RWPE2 (cell line): ENCODE measurements at places on chromosomes 11 and 22.

- DNase-seq, result no peak
Observed at GRCh38 chr11:72834905-72835304, 20.7 kb downstream of the ATG16L2 start.

DNA sequence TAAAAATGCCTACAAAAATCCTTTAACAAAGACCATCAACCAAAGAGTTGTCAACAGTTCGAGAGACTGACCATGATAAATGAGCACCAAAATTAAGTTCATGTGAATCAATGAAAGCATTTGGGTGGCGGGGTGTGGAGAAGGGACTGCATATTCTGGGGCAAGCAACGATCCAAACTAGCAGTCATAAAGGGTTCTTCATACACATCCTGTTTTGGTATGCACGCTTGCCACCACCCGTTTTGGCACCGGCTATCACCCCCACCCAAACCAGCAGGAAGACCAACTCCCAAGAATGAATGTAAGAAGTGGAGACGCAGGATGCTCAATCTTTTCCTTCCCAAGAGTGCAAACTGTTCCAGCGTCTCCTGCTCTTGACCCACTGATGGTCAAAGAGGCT lies 80.8 kb downstream of the SGSM3 start:
- no peak for DNase-seq

GRCh38 chr11:94740083-94741021 lies 27.8 kb upstream of the AMOTL1 start:
- DNase-seq, result no peak

- no peak for DNase-seq
Observed at GRCh38 chr11:80650966-80651365, 1210.1 kb upstream of the TENM4 start.

- no peak for DNase-seq
Observed at GRCh38 chr11:72606748-72607468, 67.3 kb downstream of the PDE2A start.

GRCh38 chr22:47230741-47231140 lies 468.3 kb downstream of the TBC1D22A start:
- DNase-seq, result no peak

- no peak for DNase-seq
Observed at GRCh38 chr11:1353383-1354124, 36.2 kb upstream of the BRSK2 start.

DNA sequence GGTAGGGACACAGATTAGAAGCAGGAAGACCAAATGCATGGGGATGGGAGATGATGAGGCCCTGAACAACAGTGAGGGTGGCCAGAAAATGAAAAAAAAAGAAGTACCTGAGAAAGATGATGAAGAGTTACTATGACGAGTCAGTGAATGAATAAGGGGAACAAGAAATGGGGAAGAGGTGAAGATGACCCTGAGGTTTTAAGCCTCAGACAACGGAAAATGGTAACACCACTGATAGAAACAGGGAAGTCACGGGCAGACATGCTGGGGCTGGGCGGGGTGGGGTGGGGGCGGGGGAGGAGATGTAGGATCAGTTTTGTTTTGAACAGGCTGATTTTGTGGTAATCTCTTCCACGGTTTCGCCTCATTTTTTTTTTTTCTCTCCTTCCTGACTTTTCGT lies 205.1 kb upstream of the CADM1 start:
- no peak for DNase-seq

DNA sequence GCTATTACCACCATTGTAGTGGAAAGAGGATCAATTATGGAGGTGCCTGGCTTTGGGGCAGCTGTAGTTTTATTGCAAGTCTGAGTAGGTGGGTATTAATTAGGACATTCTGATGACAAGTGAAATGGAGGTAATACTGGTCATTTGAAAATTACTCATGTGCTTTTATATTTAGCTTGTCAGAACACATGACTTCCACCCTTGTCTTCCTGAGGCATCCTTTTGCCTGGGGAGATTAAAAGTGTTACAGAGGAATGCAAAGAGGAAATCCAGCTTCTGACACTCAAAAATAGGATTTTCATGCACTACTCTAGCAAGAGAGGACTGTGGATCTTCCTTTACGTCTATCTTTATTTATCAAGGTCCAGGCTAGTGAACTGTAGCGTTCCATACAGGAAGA lies 44.7 kb upstream of the CAPRIN1 start:
- no peak for DNase-seq

GRCh38 chr11:66268952-66269905 lies 790 bp downstream of the RAB1B start:
- peak; percentile 42 for DNase-seq

DNA sequence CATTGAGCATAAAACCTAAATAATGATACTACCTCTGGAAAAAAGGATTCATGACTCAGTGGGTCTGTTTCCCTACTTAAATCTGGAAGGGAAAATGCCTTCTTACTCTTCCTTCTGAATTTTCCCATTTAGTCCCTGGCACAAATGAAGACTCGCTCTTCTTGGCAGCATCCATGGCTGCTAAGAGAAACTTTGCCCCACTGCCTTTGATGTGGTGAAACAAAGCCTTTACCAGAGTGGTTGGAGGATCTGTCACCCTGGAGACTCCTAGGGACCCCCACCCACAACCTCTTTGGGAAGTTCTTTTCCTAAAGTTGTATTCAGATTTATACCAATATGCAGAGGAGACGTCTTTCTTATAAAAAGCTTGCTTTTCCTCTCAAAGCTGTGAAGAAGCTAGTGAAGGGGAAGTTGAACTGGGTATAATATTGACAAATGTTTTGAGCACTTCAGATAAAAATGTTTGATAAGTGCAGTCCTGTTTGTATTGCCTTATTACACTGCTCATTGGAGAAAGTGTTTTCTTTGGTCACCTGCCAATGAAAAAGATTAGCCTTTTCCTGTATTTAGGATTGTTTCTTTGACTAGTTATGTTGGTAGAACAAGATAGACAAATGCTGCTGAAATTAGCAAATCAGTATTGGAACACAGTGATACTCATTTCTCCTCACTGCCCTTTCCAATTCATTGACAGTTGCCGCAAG lies 77.3 kb downstream of the ARFGAP2 start:
- no peak for DNase-seq

GRCh38 chr11:41085123-41085522 lies 374.3 kb downstream of the LRRC4C start:
- no peak for DNase-seq

DNA sequence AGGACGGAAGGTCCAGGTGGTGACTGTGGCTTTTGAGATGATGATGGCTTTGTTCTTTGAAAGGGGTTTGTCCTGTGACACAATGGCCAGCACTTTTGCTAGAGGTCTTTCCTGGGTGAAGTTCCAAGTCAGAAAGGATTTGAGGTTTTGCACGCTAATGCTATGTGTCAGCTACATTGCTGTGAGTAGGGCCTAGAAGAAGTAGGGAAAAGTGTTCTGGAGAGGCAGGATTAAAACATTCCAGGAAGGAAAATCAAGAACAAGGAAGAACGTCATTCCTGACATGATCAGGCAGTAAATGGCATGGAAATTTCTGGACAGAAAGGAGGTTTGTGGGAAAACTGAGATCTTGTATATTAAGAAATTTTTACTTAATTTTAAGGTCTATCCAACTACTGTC lies 290.7 kb downstream of the NTM start:
- no peak for DNase-seq

DNA sequence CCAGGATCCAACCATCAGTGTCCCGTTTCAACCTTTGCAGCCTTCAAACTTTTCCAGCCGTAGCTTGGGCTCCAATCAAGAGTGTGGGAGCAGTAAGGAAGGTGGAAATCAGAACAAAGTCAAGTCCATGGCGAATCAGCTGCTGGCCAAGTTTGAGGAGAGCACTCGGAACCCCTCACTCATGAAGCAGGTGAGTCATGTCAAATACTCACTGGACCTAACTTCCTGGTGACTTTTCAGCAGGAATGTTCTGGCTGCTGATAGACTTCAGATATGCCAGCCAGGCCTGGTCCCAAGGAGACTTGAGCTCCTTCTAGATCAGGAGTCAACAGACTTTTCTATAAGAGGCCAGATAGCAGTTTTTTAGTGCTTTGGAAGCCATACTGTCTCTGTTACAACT lies 129.0 kb downstream of the MICAL2 start:
- DNase-seq, result no peak

- DNase-seq, result no peak
Observed at GRCh38 chr11:62477927-62478326, 59.1 kb downstream of the SCGB1A1 start.

DNA sequence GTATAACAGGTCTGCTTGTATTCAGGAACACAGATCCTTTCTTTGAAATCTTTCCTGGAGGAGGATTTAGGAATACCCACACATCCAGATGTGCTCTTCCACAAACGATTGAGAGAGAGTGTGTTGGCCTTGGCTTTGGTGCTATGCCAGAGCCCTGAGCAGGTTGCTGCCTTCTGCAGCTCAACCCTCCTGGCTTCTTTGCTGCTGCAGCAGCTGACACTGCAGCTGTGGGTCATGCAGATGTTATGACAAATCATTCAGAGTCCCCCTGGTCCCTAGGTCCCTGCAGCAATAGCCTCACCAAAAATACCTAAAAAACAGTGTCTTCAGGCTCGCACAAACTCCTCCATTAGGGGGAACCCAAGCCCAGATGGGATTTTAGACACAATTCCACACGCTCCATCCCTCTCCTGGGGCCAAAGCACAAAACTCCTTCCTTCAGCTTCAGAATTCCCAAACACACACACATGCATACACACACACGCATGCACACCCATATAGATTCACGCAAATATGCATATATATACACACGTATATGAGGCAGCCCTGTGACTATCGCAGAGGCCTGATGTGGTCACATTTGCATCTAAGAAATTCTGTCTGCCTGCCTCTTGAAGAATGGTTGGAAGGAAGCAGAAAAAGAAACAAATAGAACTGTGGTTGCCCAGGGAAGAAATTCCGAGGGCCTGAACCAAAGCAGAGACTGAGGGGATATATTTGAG lies 35.4 kb downstream of the SLN start:
- DNase-seq, result no peak

- no peak for DNase-seq
Observed at GRCh38 chr22:36445158-36445668, 36.2 kb downstream of the TXN2 start.

GRCh38 chr11:125583496-125583895 lies 9.2 kb upstream of the STT3A start:
- DNase-seq, result no peak

GRCh38 chr11:123653827-123654565 lies 428 bp downstream of the SCN3B start:
- DNase-seq, result peak; percentile 67

DNA sequence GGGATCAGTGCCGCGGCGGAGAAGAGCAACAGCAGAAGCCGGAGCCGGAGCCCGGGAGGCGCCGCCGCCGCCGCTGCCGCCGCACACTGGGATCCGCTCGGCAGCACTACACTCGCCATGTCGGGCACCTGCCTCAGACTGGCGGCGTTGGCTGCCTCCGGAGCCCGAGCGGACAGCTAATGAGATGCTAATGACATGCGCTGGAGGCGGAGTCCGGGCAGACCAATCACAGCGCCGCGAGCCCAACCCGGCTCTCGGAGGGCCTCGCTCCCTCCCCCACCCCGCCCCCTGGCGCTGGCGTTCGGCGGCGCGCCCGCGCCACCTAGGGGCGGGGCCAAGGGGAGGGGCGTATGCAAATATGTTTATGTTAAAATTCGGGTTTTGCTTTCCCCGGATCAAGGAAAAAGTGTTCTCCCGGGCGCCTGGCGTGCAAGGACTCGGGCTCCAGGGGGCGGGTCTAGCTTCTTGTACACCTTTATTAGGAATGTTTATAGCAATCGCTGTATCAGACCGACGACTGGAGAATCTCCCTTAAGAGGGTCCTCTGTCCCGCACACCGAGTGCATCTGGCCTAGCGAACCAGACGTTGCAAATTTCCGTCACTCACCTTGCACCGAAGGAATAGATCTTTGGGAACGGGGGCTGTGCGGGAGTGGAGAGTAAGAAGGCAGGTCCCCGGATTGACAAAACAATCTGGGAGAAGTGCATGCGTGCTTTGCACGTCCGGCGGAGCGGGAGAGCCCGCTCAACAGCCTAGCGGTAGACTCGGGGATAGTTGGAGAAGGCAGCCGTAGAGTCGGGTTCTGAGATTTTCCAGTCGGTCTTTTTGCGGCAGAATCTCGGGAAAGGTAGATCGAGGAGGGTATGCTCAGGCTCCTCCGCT lies at the start of gene CADM1:
Gene CADM1 (minus strand): TSS at position 140 of the 883 bp plus-strand sequence.
- peak; percentile 83 for DNase-seq

GRCh38 chr11:4071914-4072313 lies 22.7 kb upstream of the RRM1 start:
- DNase-seq, result no peak

- DNase-seq, result no peak
Observed at GRCh38 chr11:104995001-104995408, 26.6 kb upstream of the CASP4 start.

- DNase-seq, result no peak
Observed at GRCh38 chr11:83156996-83157593, at the start of gene PCF11. Gene PCF11 (plus strand): TSS chr11:83157131. CDS start chr11:83157440, 309 bp downstream.

DNA sequence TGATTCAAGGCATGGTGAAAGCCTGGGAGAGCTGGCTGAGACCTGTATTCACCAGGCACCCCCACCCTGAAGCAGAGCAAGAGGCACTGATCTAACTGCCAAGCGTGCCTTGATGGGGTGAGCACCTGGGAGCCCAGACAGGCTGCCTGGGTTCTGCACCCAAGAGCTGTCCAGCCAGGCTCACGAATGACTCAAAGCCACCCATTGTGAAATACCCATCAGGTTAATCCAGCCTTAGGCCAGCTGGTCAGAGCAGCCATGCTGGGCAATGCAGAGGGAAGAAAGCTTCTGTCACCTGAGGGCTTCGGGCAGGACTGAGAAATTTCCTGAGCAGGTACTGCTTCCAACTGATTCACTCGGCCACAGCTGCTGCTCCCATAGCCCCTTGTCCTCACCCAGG lies 22.1 kb downstream of the THOC5 start:
- no peak for DNase-seq

DNA sequence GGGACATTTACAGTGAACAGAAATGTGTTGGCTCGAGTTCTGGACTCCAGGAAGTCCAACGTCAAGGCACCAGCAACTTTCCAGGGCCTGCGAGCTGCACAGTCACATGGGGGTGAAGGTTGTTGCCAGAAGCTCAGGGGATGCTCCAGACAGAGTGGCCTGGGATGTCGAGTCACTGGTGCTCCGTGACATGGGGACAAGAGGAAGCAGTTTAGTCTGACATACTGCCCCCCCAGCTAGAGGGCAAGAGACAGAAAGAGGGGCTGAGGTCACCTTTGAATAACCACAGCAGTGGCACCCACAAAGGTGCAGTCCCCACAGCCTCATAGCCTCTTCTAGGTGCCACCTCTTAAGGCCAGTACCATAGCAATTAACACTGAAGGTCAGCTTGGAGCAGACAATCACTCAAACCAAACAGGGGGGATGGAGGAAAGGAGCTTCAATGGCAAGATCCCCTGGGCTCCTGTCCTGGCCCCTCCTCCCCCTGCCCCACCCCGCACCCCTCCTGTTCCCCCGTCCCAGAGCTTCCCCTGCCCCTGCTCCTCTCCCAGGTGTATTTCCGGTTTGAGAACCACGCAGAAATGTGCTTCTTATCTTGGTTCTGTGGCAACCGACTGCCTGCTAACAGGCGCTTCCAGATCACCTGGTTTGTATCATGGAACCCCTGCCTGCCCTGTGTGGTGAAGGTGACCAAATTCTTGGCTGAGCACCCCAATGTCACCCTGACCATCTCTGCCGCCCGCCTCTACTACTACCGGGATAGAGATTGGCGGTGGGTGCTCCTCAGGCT lies 3.8 kb downstream of the APOBEC3D start:
- no peak for DNase-seq
